ENCODE measurements at places on chromosomes 6 and 20.

DNA sequence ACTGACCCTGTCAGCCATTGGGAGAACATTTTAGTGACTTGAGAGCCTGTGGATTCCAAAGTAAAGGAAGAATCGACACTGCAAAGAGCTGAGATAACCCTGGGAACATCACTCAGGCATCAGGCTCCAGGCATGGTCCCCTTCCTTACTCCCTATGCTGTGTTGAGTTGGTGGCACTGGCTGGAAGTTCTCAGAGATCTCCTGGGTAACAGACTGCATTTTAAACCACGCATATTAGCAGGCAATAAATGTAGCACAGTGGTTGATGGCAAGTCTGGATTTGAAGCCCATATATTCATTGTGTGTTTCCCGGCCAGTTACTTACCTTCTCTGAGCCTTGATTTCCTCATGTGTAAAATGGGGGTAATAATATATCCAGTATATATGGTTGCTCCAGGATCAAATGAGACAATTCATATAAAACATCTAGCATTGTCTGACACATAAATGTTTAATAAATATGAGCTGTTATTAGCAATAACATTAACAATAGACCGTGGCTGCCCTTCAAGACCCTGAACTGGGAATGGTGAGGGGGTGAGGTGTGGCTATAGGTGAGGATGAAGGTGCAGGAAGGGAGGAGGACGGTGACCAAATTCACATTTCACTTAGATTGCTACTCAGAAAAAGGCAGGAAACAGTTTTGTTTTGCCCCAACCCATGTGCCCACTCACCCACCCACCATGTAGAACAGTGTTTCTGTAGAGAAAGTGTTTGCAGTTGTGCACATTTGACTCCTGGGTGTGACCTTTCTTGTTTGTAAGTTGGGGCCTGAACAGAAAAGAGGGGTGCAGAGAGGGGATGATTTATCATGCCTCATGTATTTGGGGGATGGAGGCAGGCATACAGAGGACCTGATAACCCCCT is 2.1 kb downstream of the PLCG1 start:
- no peak for DNase-seq

DNA sequence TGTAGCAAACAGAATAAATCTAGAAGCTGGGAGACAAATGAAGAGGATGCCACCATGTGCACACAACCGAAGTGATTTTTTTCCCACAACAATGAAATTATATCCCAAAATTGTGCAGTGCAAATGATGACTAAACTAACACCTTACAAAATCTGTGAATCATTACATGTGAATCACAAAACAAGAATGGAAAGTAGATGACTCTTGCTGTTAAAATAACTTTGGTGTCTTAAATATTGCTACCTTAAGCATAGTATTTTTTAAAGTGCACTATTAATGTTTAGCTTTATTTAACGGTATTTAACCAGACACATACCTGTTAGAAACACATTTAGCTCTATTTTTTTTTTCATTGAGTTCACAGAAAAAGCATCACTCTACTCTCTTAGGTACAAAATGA is 190.8 kb downstream of the TBC1D32 start:
- peak; percentile 37 for DNase-seq

GRCh38 chr6:143471822-143472221 is 21.2 kb downstream of the PEX3 start:
- no peak for DNase-seq

DNA sequence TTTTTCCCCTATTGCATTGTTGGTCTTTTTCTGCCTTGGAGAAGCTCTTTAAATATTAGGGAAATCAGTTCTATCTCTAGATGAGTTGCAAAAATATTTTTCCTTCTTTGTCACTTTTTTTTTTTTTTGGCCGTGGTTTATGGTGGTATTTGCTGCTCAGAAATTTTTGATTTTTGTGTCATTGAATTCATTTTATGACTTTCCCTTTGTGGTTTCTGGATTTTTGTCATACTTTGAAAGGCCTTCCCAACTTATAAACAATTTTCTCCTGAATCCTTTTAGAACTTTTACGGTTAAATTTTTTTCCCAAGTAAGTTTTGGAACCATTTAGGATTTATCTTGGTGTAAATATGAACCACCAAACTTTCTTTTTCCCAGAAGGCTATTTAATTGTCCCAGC is 145.6 kb downstream of the GJA10 start:
- DNase-seq: no peak

DNA sequence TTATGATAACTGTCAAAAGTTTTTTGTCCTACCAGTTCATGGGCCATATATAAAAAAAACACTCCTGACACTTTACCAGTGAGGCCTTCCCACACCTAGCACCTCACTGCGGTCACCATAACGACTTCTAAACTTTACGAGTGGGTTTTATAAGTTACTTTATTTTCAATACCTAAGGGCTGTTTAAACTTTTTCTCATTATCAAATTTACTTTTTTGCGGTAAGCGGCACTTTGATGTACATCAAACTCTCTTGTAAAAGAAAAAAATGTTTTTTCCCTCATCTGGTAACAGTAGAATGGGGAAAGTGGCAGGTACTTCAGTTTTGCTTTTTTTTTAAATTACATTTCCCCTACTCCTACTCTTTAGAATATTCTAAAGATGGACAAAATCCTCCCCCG is 36.2 kb downstream of the FYN start:
- no peak for DNase-seq

- DNase-seq: peak; percentile 11
Observed at GRCh38 chr20:54208548-54209176, 775 bp downstream of the PFDN4 start.

DNA sequence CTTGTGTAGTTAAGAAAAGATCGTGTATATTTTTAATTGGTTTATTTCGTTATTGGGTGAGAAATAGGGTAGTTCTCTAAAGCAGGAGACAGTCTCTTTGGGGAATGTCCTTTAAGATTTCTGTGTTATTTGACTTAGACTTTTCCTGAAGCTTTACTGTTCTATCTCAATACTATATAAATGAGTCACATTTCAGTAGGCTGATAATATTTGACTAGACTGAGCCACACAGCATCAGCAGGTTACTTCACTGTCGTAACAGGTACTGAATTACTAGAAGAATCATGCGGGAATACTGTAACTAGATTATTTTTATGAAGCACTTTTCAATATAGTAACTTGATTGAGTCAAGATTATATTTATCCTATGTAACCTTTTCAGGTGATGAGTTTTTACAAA is 1.4 kb downstream of the SMAP1 start:
- DNase-seq: no peak

DNA sequence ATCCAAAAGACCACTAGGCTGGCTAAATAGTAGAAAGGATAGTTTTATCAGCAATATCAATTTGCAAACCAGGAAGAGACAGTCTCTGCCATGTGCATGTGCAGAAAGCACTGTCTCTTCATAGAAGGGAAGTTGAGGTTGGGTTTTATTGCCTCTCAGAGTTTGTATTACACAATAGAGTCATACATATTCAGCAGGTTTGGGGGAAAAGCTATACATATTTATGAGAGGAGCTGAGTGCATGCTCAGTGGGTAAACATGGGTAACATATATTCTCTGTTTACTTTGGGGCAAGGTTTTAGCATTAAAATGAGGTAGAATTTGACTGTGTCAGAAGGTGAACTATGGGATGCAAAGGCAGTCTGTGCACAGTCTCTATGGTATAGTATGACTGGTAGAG is 14.9 kb downstream of the TMEM170B start:
- DNase-seq: no peak

GRCh38 chr6:161066511-161066910 is 74.9 kb downstream of the MAP3K4 start:
- DNase-seq: no peak

DNA sequence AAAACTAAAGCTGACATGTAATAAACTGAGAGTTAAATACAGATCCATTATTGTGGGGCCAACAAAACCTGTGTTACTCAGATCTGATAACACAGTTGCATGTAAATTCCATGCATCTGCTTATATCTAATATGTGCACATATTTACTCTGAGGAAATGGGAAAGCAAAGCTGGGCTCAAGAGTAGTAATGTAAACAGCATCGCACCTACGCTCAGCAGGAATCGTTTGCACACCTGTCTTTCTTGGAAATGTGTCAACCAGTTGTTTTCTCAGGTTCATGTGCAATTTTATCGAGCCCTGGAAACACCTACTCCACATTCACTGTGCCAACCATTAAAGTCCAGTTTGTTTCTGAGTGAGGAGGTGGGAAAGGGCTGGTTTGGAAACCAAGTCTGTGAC is 80.3 kb upstream of the CNKSR3 start:
- DNase-seq: no peak

DNA sequence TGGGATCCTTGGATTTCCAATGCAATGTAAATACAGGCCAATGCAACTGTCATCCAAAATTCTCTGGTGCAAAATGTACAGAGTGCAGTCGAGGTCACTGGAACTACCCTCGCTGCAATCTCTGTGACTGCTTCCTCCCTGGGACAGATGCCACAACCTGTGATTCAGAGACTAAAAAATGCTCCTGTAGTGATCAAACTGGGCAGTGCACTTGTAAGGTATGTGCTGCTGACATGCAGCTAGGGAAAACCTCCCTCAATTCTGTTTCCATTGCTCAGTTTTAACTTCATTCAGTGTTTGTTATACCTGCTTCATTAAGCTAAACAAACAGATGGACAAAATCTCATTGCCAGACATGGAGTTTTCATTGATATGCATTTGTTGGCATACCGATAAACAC is 397.1 kb downstream of the ARHGAP18 start:
- peak; percentile 58 for DNase-seq

DNA sequence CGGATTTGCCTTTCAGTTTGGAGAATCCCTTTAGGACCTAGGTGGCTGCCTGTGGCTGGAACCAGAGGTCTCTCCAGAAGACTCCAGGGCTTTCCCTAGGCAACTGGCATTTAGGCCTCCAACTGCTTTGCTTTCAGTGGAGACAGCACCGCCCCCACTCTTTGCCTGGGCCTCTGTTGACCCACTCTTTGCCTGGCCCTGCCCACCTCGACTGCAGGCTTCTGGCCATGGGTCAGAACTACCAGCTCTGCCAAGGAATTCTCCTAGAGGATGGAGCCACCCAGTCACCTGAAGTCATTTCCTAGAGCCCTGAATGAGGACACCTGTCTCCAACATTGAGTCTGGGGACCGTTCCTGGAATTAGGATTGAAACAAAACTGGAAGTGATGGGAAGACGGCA is 439.0 kb upstream of the CDH4 start:
- DNase-seq: no peak

DNA sequence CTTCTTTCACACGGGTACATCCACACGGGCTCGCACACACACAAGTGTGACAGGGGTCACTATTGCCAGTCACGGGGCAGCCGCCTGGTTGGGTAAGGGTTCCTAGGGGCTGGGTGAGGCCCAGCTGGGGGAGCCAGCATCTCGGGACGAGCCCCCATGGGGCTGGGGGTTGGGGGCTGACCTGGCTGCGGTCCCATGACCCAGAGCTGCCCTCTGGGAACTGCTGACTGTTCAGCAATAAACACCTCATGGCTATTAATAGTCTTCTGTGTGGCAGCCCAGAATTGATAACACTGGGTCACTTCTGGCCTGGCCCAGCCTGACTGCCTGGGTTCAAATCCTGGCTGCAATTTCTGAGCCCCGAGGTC is 23.8 kb downstream of the VEGFA start:
- DNase-seq: no peak

DNA sequence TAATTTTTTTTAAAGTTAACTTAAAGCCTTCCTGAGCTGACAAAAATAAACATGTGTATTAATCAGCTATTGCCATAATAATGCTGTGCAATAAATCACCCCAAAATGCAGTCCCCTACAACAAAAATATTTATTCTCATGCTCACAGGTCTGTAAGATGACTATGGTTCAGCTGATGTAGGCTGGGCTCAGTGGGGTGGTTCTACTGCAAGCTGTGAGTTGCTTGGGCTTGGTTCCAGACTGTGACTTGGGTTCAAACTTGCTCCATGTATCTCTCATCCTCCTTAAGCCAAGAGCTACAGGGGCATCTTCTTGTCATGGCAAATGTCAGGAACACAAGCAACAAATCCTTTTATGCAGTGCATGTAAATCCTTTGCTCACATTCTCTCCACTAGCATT is 644.3 kb downstream of the KIF16B start:
- DNase-seq: no peak

DNA sequence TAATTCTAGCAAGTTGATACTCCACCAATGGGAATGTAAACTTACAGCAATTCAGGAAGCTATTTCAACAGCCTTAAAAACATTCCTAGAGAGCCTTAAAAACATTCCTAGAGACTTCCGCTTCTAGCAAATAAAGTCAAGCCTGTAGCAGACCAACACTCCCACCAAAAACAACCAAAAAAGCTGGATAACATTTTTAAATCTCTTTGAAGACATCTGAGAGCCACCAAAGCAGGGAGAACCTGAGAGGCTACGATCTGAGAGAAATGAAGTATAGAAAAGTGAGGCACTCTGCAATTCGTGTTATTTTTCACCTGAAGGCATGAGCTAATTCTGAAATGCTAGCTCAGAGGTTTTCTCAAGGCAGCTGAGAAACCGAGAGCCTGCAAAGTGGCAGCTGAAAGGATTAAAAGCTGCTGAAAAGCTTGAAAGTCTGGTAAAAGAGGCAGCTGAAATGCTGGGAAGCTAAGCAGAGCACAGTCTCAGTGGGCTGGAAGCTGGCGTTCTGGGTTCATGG is 20.9 kb downstream of the GPR63 start:
- no peak for DNase-seq

DNA sequence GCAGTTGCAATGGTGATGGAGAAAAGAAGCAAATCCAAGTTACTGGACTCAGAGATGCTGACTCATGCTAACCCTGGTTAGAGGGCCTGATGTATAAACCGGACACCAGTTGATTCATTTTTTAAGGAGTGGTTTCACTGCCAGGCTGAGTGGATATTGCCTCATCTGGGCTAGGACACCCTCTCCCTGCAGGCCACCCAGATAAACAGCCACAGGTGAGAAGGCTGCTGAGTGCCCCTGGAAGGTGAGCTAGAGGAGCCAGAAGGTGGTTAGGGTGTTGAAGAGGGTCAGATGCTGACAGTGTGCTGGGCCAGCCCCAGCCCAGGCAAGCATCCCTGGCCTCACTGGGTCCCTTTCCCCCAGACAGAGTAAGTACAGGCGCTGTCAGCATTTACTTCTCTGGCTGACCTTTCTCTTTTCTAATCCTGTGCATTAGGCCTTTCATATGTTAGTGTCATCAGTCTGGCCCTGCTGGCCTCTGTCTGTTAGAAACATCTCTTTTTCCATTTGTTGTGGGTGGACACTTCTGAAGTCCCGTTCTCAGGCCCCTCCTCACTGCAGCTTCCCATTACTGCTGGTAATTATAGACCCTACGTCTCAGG is 13.5 kb downstream of the EPB41L1 start:
- peak; percentile 85 for DNase-seq

- DNase-seq: peak; percentile 54
Observed at GRCh38 chr20:51531141-51531710, 11.3 kb downstream of the NFATC2 start.

- peak; percentile 36 for DNase-seq
Observed at GRCh38 chr6:33622456-33623431, 1.6 kb downstream of the ITPR3 start.

GRCh38 chr20:22248051-22248667 is 336.2 kb downstream of the FOXA2 start:
- no peak for DNase-seq

GRCh38 chr6:126550323-126550722 is 210.4 kb downstream of the CENPW start:
- no peak for DNase-seq

- peak; percentile 33 for DNase-seq
Observed at GRCh38 chr6:154276810-154277628, 79.6 kb downstream of the IPCEF1 start.

GRCh38 chr20:36279776-36280175 is 26.4 kb upstream of the DLGAP4 start:
- no peak for DNase-seq
